ENCODE measurements at places on chromosomes 16 and 17.

DNA sequence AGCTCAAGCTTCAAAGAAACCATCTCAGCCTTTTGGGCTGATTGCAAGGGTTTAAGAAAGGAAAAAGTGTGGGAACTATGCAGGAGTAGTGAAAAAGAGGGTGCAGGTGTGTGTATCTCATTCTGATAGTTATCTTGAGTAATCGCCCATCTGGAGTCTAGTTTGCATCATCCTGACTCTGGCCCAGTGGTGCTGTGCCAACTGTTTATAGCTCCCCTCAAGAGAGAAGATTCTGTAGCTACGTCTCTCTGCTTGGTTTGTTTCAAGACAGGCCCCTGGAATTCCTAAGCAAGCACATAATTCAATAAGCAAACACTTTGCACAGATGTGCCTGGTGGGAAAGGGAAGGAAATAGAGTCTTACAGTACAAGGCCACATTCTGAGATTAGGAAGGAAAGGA is 144.4 kb downstream of the HAPSTR1 start:
- DNase-seq: no peak

- DNase-seq: no peak
These were observed 7.9 kb downstream of the TIMM22 start for GRCh38 chr17:1004769-1005295.

DNA sequence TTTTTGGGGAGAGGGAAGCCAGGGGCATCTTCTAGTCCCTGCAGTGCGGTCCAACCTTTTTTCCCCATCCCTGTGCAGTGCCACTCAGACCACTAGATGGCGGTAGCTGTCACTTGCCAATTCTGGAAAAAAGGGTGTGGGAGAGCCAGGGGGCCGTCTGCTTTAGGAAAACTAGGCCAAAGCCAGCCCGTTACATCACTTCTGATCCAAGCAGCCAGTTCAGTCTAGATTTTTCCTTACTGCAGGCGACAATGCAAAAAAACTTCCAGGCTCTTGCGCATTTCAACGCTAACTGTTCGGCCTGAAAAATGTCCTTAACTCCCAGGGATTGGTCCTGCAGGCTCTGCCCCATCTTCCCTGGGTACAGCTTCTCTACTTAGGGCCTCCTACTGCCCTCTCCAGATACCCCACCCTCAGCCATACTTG is 69.2 kb upstream of the CES5A start:
- DNase-seq: no peak

- no peak for DNase-seq
These were observed 7.3 kb downstream of the ARSG start for GRCh38 chr17:68298601-68299000.

GRCh38 chr17:63985387-63986140 is 12.6 kb upstream of the PRR29 start:
- DNase-seq: no peak

DNA sequence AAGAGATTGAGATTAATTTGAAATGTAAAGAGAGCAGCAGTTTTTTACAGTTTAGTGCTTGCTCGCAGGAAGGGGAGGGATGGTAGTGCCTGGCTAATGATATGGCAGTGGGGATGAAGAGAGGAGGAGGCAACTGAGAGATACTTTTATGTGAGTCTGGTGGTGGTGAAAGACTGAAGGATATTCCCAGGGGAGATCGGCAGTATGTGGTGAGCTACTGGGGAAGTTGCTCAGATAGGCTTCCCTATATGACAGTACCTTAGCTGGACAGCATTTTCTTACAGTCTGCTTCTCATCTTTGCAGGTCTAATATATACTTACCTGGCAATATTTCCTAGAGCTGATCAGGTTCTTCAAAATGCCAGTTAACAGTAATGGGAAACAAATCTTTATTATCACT is 8.6 kb downstream of the CEP95 start:
- no peak for DNase-seq

GRCh38 chr17:33664116-33664840 is 371.2 kb upstream of the ASIC2 start:
- DNase-seq: no peak

DNA sequence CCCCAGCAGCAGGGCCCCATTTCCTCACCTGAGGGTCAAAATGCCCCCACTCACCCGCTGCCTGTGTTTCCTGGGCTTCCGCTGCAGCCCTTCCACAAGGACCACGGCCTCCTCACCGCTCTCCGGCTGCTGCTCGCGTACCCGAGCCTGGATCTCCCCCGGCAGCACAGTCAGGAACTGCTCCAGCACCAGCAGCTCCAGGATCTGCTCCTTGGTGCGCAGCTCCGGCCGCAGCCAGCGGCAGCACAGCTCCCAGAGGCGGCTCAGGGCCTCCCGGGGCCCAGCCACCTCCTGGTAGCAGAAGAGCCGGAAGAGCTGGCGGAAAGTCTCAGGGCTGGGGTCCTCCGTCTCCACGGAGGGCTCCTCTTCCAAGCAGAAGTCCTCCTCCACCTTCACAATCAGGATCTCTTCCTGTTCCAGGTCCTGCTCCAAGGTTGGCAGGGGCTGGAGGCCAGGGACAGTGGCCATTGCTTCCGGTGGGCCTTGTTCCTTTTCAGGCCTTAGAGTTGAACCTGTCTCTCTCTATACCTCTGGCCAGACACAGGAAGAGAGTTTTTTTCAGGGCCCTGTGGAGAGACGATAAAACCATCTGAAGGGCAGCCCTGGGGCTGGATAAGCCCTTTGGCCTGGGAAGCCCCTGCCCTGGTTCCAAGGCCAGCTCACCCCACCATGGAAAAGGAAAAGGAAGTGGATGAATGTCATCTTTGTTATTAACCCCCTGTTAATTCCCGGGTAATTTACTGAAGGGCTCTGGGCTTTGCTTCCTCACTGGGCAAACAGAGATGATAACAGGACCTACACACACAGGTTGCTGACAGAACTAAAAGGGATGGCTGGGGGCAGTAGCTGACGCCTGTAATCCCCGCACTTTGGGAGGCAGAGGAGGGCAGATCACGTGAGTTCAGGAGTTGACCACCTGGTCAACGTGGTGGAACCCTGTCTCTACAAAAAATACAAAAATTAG is 1.2 kb downstream of the ZNF500 start:
- no peak for DNase-seq

DNA sequence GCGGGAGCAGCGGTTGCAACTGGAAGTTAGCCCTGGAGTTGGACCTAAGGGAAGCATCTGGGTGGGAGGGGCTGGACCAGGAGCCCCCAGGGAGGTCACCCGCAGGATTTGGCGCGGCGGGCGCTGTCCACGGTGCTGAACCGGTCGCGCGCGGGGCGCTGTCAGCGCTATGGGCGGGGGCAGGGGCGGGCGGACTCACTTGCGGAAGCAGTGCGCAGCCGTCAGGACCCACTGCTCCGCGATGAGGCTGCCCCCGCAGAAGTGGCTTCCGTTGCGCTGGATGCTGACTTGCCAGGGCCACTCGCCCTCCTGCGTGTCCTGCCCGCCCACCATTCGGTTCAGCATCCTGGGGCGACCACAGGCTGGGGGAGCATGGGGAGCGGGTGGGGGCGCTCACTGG is 4.5 kb downstream of the PRSS27 start:
- no peak for DNase-seq

GRCh38 chr16:89720551-89720812 is 216 bp downstream of the VPS9D1 start:
- DNase-seq: no peak

Measured in SIG-M5 (cell line).